ENCODE measurements at places on chromosomes 6 and 20.

DNA sequence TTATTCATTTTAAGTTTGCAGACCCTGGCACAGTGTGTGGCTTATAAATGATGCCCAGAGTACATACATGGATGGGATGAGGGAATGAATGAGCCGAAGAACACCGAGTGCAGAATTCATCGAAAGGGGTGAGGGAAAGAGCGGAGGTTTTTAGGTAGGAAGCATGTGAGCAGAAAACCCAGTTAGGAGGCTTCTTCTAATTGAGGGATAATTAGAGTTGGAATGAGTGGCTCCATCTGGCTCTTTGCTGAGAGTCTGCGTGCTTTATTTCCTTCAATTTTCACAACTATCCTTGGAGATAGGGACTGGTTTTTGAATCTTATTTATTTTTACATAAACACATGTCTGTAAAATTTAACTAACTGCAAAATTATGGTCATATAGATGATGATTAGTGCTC is 150.7 kb downstream of the DOK5 start:
- ATAC-seq, result no peak

DNA sequence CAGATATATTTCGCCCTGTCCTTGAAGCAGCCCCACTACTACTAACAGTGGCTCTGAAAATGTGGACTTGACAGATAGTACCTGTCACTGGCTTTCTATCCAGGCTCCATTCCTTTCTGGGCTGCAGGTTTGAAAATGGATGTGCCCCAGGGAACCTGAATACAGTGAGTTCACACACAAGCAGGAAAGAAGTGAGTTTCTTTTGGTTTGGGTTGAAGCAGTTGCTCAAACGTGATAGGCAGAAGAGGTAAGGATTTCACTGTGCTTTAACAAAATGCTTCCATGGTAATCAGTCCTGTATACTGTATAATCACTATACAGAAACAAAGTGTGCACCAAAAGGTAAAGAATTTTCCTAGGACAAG is 382.9 kb downstream of the PRKN start:
- ATAC-seq, result no peak

DNA sequence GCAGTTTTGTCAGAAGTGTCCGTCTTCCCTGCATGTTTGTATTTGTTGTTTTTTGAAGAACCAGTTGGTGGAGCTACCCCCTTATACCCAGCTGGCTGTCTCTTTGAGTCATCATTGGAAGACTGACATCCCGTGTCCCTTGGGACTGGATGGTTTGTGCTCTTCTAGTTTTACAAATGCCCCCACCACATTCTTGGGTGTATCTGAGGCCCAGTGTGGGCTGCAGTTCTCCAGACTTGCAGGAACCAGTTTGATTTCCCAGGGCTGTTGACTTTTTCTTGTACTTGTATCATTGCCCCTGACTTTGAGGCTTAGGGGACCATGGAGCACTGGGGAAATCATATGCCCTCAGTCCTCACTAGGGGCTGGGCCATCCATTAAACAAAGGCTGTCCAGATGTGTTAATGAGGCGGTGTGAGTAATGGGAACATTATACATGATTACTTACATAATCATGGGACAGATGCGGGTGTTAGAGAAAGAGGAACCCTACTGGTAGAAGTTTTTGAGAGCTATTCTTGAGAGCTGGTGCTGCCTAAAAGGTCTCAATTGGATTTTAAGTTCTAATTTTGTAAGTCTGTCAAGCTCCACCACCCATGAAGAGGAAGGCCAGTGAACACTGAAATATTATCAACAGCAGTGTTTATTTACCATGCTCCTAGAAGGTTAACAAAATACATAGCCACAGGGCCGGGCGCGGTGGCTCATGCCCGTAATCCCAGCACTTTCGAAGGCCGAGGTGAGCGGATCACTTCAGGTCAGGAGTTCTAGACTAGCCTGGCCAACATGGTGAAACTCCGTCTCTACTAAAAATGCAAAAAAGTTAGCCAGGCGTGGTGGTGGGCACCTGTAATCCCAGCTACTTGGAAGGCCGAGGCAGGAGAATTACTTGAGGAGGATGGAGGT is 8.5 kb downstream of the JARID2 start:
- ATAC-seq, result no peak

DNA sequence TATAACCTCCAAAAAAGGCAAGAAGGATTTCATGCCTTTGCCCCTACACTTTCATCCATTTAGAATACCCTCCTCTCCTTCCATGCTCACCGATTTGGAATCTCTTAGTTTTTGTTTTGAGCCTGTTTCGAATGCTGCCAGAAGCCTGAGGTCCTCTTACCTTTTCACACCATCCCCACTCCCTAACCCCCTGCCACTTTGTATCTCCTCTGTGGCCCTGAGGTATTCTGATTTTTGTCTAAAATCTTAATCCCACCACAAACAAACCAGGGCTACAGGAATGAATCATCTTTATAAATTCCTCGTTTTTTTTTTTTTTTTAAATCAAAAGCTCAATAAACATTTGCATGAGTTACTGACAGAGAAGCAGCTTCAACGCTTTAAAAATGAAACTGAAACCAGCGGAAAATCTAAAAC is 1.6 kb upstream of the RPS12 start:
- no peak for ATAC-seq

DNA sequence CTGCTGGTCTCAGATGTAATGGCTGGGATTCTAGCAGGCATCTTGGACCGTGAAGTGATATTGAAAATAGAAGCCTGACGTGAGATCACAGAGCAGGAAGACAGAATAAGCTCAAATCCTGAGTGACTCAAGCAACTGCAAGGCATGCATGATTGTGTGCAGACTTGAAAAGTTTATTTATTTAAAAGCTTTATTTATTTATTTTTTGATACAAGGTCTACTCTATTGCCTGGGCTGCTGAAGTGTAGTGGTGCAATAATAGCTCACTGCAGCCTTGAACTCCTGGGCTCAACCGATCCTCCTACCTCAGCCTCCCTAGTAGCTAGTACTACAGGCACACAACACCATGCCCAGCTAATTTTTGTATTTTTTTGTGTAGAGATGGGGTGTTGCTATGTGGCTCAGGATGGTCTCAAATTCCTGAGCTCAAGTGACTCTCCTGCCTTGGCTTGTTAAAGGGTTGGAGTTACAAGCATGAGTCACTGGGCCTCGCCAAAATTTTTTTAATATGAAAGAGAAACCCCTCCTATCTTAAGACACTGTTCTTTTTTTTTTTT is 40.1 kb upstream of the RNF144B start:
- no peak for ATAC-seq

Data from gastroesophageal sphincter (tissue), 4 donors.